Ecto neural progenitor cell (in vitro differentiated cells): ENCODE measurements at places on chromosomes 4 and X.

- DNase-seq: no peak
Observed at GRCh38 chr4:105560421-105560848, 8.0 kb downstream of the ARHGEF38 start.

DNA sequence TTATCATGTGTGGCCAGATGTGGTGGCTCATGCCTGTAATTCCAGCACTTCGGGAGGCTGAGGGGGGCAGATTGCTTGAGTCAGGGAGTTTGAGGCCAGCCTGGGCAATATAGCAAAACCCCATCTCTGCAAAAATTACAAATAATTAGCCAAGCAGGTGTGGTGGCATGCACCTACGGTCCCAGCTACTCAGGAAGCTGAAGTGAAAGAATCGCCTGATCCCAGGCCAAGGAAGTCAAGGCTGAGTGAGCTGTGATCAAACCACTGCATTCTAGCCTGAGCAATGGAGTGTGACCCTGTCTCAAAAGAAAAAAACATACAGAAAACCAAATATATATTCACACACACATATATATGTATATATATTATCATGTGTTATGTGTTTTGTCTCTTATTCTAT, 15.0 kb downstream of the APELA start:
- DNase-seq: no peak

- DNase-seq: no peak
Observed at GRCh38 chrX:23515028-23515427, 152.3 kb upstream of the PRDX4 start.

GRCh38 chr4:16865897-16866283, 32.6 kb downstream of the LDB2 start:
- no peak for DNase-seq

GRCh38 chrX:43822014-43822413, 60.2 kb downstream of the MAOB start:
- DNase-seq: no peak

- DNase-seq: no peak
Observed at GRCh38 chr4:76011700-76012387, 4.5 kb upstream of the CXCL9 start.

- no peak for DNase-seq
Observed at GRCh38 chr4:67236788-67237187, 308.5 kb downstream of the CENPC start.

DNA sequence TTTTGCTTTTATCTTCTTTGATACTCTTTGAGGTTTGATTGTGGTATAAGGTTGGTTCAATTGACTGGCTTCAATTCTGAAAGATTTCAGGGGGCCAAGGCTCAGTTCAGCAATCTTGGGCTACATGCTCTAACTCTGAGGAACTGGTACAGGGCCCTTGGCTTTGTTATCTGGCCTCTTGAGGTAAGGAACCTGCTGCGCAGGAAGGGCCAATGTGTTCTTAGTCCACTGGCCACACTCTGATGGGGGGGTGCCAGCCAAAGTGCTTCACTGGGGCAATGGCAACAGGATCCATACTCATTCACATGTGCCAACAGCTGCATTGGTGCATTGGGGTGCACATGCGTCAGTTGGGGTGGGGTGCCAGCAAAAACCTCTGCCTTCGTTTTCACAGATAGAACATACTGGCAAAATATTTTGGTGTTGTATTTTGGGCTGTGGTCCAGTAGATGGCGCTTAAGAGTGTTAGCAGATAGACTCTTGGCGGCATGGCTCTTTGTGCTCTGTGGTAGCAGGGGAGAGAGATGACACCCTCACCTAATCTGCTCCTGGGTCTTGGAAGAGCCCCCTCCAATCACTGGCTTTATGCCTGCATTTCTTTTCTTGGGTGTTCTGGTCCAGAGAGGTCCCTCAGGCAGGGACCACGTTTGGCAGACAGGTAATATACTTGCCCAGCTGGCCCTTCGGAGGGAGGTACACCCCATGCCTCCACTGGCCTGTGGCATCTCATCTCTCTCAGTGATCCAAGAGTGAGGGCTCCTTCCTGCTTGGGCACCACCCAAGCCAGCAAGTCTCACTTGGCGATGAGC, 42.9 kb downstream of the NDST3 start:
- no peak for DNase-seq

GRCh38 chrX:5236096-5236495, 992.6 kb downstream of the NLGN4X start:
- DNase-seq: no peak

- no peak for DNase-seq
Observed at GRCh38 chr4:38062776-38063097, 102.5 kb downstream of the PTTG2 start.
